ENCODE measurements at places on chromosomes 2 and 18.

- DNase-seq: no peak
Observed at GRCh38 chr18:31100436-31101182, 1.6 kb downstream of the DSC2 start.

DNA sequence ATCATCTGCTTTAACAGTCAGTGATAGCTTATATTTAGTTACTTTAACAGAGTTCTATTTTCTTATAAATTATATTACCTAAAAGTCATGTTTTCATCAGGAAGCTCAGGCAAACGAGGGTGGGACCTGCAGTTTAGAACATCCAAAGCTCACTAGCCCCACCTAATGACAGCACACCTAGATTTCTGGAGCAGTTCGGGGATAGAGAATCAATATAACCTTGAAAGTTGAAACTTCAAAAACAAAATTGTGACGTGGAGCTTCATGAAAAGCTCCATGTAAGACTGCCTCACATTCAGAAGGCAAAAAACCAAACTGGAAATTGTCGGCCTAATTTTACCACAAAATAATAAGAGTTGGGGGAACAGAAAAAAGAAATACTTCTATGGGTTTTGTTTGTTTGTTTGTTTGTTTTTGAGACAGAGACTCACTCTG is 185.9 kb upstream of the CCDC150 start:
- no peak for DNase-seq

DNA sequence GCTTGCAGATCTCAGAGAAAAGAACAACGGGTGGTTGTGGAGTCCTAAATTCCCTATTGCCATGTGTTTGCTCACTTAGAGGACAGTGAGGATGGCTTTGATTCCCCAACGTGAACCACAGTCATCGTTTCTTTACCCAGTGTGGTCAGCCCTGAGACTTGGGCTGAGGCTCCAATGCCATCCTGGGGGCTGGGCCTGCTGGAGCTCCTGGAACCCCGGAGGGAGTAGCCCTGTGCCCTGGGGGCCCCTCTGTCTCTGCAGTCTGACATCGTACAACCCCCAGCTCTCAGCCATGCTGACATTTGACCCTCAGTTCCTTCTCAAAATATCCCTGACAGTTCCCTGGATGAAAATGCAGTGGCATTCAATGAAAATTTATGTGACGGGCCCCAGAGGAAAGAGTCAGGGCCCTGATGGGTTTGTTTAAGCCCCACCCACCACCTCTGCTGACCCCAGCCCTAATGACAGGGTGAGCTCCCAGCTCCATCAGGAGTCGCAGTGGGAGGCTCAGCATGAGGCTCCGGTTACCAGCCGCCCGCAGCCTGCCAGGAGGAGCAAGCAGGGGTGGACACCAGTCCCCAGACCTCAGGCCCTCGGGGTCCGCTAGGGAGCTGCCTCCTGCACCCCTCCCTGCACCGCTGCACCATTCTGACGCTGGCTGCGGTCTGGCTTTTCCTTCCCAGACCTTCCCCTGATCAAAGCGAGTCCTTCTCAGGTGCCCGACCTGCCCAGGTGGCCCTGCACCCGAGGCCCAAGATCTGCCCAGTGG is 120.9 kb downstream of the TWIST2 start:
- no peak for DNase-seq

GRCh38 chr18:67783196-67783946 is 266.9 kb upstream of the DSEL start:
- DNase-seq: no peak

GRCh38 chr2:31693882-31694281 is 113.1 kb upstream of the SRD5A2 start:
- DNase-seq: no peak

- DNase-seq: no peak
Observed at GRCh38 chr2:67346718-67347407, 50.3 kb upstream of the ETAA1 start.

DNA sequence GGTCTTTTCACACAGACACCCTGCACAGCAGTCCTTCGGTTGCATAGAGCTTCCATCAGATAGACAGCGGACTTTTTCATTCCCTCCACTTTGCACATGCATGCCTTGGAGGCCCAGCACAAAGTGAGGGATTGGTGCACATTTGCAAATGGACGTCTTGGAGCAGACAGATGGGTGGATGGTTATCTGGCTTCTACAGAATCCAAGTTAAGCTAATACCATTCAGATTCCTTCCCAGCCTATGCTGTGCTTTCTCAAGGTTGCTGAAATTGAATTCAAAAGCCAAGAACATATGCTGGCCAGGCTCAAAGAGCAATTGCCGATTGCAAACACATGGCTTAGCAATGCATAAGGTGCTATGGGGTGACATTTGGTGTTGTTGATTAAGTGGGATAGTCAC is 186.4 kb downstream of the VAPA start:
- no peak for DNase-seq

GRCh38 chr2:128263902-128264331 is 54.8 kb downstream of the HS6ST1 start:
- DNase-seq: peak; percentile 53

DNA sequence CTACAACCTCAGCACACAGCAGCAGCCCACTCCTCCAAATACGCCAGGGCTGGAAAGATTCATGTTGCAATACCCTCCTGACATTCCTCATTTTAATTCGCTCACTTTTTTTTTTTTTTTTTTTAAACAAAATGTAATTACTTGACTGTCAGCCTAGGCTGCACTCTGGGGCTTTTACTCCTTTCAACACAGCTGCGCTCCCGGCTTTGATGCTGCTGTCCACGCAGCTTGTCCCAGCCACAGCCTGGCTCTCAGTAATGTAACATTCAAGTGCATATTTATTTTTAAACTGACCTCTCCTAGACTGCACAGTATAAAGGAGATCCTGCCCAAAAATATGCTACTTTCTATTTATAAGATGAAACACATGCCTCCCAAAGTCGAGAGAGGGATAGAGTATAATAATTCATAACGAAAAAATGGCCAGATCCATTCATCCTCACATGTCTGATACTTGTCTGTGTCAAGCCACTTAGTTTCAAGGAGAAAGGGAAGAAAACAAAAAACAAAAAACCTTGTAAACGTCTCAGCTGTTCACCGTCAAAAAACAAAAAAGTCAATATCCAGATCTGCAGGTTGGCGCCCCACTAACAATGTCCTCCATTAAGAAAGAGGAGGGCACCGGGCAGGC is 949 bp downstream of the CDC42EP3 start:
- DNase-seq: no peak

DNA sequence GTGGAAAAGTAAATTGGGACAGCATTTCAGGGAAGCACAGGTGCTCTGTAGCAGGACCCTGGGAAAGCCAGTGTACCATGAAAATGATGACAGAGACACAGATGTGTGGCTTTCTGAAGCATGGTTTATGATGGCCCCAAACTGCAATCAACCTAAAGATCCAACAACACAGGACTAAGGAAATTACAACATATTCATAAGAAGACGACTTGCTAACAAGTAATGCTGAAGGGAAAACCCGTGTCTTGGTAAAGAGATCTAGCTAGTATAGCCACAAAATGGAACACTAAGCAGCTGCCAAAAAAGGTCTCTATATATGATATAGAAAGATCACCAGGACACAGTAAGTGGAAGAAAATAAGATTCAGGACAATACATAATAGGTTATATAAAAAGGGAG is 53.2 kb downstream of the UXS1 start:
- no peak for DNase-seq

DNA sequence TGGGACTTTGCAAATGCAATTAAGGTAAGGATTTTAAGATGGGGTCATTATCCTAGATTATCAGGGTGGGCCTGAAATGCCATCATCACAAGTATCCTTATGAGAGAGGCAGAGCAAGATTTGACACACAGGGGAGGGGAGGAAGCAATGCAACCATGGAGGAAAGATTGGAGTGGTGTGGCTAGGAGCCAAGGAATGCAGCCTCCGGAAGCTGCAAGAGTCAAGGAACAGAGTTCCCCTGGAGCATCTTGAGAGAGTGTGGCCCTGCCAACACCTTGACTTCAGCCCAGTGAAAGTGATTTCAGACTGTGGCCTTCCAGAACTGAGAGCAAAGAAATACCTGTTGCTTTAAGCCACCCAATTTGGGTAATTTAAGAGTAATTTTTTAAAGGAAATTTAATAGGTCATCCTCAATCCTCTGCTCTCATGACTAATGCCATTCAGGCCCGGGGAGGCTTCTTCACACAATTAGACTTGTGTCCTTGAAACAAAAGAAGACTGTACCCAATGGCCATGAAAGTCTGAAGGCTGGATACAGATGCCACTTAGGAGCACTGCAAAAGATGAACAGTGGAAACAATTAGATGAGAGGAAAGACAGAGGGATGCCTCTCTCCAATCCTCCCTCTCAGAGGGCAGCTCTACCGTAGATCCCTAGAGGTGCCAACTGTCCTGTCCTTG is 250.3 kb upstream of the ID2 start:
- peak; percentile 37 for DNase-seq

GRCh38 chr18:36256094-36256493 is 41.4 kb upstream of the FHOD3 start:
- no peak for DNase-seq

DNA sequence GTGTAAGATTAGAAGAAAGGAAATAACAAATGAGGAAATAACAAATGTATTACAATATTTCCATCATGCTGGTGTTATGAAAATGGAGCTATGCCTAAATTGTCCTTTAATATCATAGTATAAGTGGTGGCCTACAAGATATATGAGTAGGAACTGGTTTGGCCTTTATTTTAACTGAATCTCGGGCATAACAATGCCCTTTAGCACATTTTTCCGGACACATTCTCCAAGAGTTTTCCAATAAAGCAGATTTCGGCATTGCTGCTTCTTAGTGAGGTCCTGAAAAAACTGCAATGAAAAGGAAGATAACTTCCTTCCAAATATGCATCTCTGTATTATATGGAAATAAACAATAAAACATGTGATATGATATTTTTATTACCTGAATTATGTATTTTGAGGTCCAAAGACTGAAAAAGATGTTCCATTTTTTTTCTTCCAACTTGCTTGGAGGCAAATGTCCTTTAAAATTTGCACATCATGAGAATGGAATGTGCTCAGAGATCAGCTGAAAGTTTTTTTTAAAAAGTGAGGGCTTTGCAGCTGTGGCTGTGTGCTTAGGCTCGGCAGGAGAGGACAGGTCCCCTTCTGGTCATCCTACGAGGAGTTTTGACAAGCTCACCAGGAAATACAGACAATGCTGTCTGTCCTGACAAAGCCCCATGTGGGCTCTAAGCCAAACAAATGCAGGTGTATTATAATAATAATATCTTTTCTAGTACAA is 132.3 kb upstream of the RND3 start:
- no peak for DNase-seq

- DNase-seq: no peak
Observed at GRCh38 chr2:148300544-148300943, 279.7 kb downstream of the MBD5 start.

GRCh38 chr2:111213877-111214276 is 93.2 kb downstream of the BCL2L11 start:
- DNase-seq: no peak

- no peak for DNase-seq
Observed at GRCh38 chr18:5469340-5469739, 74.5 kb downstream of the EPB41L3 start.

DNA sequence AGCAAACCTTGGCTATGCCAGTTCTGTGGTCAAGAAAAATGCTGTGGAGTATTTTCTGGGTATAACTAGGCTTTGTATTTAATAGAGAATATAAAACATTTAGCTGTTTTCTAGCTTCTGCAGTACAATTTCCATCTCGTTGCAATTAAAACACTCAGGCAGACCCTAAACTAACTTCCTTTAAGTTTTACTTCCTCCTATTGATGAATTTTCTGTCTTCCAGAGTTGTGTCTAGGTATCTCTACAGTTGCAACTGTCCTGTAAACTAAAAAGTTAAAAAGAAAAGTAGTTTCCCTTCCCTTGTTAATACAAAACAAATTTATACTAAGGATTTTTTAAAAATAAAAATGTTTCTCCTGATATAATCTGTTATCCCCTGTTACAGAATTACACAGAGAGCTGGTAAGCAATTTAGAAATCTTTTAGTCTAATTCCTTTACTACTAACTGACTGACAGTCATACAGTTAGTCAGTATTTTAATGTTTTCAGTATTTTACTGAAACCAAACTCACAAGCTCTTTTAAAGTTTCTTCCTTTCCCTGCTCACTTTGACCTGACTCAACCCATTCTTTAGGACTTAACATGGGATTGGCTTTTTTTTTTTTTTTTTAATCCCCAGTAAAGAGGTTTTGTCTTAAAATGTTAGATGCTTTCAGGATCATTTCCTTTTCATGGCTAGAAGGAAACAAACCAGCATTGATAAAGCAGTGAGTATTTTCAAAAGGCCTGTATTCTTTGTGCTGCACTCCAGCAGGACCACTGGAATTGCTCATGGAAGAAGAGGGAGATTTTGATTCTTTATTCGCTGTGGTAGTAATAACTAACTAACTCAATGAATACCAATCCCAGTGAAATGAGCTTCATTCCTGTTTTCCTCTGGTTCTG is 22.9 kb downstream of the ITGAV start:
- no peak for DNase-seq
